ENCODE measurements at places on chromosomes 11 and 22.
A peak's percentile ranks its signal among the peaks of the same experiment; 100 is the strongest.

DNA sequence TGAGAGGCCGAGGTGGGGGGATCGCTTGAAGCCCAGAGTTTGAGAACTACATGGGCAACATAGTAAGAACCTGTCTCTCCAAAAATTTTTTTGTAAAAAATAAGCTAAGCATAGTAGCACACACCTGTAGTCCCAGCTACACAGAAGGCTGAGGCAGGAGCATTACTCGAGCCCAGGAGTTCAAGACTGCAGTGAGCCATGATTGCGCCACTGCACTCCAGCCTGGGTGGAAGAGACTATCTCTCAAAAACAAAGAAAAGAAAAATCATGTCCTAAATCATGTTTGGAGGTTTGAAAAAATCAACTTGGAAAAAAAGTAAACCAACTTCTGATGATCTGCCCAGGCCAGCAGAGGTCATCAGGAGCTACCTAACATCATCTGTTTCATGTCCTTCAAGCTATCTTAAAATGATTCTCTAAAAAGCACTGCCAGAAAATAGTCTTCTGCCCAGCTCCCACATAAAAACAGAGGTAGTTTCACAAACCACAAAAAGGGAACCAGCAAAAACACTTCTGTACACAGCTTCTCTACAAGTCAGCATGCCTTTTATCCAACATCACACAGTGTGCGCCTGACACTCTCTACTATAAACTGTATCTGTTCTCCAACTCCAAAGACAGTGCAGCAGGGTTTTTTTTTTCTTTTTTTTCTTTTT is 165.0 kb downstream of the SOX6 start:
- no peak for DNase-seq

DNA sequence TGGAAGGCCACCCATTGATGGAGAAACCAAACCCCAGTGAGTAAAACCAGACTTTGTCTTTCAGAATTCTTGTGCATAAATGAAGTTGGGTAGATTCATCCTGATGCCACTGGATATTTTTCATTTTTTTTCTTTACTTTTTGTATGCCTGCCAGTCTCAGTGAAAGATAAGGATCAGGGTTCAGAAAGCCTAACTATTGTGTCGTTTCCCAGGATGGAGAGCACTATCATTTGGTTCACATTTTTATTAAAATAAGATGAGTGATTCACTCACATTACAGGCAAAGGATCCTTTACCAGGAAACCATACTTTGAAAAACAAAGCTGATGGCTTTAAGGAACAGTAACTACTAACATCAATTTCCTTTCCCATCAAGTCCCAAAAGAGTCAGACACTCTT is 52.0 kb downstream of the ARFGAP2 start:
- no peak for DNase-seq

GRCh38 chr11:36162006-36162882 is 127.0 kb downstream of the COMMD9 start:
- DNase-seq: no peak

- no peak for DNase-seq
Measured at GRCh38 chr11:123316003-123316402, 114.1 kb upstream of the GRAMD1B start.

DNA sequence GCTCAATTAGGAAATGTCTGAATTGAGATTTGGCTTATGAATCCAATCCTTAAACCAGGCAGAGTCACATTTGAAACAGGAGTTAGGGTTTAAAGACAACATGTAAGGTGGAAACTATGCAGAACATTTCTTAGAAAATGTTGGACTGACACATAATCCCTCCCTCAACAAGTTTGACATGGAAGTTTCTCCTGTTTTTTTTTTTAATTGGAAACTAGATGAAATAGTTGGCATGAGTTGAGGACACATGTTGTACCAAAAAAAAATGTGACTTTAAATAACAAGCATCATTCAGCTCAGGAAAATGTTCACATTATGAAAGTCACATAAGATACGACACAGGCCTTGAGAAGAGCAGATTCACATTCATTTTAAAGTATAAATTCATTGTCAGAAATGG is 154.9 kb upstream of the DDI1 start:
- no peak for DNase-seq

DNA sequence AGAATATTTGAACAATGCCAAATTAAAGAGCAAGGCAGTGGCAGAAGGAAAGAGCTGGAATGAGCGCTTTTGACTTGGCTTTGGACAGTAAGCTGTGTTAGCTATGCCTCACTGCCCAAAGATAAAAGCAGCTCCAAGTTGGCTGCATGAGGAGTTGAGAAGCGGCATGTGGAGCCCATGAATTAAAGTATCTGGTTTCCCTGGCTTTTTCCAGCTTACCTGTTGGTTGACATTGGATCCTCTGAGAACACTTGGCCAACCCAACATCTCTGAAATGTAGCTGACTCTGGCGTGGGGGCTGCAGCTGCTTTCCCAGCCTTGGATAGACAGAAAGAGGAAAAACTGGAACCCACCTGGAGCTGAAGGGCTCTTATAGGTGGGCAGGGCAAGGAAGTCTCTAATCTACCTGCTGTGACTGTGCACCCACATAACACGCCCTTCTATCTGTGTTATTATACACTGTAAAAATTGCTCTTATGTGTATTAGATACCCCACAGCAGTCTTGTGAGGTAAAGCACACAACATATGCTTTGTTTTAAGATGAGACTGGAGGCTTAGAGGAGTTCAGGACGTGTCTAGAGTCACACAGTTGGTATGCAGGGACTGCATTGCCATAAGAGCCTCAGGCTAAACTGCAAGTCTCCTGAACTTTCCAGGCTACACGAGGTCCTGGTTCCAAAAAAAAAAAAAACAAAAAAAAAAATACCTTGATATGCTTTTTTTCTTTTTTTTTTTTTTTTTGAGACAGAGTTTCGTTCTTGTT is 5.8 kb downstream of the UBASH3B start:
- DNase-seq: peak; percentile 80

DNA sequence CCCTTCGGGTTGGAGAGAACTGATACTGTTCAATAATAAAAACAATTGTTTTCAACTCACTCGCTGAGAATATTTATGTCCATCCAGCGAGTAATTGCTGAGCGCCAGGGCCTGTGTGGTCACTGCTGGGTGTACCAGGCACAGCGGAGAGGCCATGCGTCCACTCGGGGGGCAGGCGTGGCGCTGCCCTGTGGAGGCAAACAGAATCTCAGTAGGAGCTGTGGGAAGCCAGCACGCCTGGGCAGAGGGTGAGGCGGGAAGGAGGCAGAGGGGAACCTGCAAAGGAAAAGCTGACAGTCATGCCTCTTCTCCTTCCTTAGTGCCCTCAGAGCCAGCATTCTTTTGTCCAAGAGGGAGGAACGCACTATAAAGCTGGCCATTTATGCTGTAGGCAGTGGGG is 11.4 kb downstream of the GLB1L3 start:
- DNase-seq: no peak

DNA sequence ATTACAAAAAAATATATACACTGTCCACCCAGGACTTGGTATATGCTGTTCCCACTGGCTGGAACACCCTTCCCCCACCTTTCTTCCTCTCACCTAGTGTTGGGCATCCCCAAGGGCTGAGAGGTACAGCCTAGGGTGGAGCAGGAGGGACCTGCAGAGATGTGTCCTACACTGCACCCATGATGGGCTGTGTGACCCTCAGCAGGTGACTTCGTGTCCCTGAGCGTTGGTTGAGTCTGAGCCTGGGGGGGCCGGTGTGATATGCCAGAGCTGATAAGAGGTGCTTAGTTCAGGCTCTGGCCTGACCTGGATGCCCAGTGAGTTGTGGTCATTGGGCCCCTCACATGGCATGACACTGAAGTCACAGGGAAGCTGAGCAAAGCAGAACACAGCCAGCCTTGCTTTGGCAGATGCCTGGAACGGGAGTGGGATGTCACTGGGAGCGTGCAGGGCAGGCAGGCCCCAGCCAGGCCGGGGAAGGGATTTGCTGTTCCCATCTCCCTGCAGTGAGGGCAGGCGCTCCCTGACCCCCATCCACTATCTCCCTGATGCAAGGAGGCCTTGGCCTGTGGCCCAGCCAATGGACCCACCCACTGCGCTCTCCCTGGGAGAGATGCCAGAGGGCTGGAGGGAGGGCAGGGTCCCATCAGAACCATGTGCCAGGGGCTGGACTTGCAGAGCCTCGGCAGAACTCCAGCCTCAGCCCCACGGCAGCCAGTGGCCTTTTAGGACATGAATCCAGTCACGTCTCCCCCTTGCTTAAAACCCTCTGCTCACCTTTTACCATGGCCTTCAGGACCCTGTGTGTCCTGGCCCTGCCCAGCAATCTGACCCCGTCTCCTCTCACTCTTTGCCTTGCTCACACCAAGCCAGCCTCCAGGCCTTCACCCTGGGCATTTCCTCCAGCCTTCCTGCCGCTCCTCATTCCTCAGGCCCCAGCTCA is 138.9 kb downstream of the MN1 start:
- DNase-seq: peak; percentile 13

GRCh38 chr22:42313804-42314581 is 43.5 kb upstream of the TCF20 start:
- no peak for DNase-seq

- peak; percentile 90 for DNase-seq
Measured at GRCh38 chr11:28146123-28146751, 38.0 kb downstream of the METTL15 start.

GRCh38 chr11:89203814-89204213 is 26.1 kb downstream of the TYR start:
- DNase-seq: no peak

DNA sequence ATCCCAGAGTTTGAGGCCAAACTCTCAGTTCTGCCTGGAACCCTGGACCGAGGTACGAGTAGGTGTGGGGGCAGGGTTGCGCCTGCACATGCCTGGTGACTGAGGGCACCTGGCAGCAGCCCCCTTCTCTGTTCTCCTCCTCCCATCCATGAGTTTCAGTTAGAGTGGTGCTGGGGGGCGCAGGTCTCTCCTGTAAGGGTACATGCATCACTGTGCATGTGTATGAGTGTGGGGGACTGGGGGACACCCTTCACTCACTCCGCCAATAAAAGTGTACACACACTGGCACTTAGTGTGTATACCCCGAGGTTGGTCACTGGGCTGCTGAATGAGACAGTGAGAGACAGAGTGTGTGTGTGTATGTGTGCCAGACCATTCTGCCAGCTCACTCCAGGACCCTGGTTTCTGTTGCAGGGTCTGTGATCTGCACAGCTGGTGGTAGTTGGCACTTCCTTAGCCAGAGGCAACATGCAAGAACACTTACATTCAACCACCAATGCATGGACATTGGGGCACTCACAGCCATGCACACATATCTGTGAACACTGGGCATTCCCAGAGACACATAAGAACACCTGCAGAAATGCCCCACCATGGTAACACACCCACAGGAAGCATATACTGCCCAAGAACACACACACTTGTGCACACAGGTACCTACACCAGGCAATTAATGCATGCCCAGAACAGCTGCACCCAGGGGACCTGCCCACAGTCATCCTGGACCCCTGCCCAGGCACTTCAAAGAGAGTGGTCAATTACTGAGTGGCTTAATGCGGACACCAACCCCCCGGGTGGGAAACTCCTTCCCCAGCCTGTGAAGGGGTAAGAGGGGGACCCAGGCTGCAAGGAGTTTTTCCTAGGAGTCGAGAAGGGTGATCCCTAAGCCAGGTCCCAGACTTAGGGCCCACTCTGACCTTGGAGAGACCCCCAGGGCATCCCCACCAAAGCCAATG is 1.2 kb upstream of the NRXN2 start:
- no peak for DNase-seq

DNA sequence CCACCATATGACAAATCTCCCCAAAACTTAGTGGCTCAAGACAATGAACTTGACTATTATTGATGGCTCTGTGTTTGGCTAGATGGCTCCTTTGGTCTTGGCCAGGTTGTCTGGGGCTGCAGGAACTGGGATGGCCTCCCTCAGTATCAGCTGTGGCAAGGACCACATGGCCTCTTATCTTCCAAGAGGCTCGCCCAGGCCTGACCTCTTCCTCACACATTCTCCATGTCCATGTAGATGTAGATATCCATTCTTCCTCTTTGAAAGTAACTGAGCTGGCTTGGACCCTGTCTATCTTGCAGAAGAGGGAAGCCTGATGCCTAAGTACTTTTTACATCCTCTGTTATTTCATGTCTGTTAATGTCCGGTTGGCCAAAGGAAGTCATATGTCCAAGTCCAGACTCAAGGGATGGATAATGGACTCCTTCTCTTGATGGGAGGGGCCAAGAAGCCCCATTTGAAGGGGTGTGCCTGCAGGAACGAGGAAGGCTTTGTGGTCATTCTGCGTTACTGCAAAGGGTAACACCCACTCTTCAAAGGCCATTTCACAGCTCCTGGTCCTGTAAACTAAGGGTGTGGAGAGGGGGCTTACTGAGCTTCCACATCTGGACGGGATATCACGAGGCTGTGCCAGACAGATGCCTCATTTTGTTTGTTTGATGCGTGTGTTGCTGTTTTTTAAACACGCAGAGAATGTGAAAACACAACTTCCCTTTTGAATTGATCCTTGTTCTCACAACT is 87.1 kb downstream of the GRIK4 start:
- no peak for DNase-seq

DNA sequence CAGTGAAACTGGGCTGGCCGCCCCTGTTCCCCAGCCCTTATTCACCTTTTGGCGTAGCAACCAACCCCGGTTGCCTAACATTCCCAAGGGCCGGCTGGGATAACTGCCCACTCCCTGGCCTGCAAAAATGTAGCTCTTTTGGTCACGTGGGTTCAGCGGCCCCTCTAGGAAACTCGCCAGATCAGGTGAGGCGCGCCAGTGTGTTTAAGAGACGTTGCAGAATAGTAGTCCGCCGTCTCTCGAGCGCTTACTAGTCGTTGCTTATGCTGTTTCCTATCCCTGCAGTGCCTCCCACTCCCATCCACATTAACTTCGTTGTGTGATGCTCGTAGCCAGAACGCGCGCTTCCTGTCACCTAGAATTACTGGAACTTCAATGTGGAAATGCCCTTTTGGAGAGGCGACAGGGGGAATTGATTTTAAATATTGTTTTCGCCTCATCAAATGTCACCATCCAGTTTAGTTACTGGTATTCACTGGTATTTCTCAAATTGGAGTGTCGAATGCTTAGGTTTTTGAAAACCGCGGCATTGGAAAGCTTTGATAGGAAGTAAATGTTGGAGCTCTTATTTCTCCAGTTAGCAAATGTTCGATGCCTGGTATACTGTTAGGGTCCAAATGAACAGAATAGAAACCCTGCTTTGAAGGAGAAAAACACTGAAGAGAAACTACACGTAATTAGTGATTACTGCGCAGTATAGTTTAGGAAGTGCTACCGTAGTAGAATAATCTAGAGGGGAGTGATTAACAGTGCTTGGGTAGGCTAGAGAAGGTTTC is 823 bp downstream of the CEP57 start:
- DNase-seq: peak; percentile 25

GRCh38 chr22:45317551-45318167 is 7.9 kb downstream of the FAM118A start:
- DNase-seq: peak; percentile 46

DNA sequence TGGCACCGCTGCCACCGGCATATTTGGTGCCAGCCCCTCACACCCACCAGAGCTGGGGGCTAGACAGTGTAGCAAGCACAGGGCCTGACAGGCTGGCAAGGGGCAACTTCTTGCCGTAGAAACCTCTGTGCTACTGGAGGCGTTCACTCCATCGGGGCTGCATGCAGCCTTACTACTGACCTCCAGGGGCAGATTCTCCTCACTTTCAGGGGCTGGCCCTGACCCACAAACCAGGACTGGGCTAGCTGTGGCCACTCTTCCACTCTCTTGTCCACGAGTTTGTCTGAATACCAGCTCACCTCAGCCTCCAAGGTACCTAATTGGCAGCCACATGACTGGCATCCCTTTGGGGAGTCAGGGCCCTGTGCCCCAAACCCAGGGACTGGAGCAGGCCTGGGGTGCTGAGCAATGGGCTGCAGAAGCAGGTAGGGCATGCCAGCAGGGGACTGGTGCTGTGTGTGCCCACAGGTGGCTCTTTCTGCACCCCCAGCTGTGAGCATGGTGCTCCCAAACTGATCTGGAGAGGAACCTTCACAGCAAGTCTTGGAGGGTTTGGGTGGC is 2.1 kb upstream of the LMO1 start:
- no peak for DNase-seq

Measured in foreskin fibroblast (primary cell).